ENCODE measurements at places on chromosomes 2 and 18.

GRCh38 chr18:362311-363290 is 94.8 kb upstream of the THOC1 start:
- DNase-seq, result no peak

GRCh38 chr2:203797276-203797675 is 70.3 kb upstream of the CTLA4 start:
- no peak for DNase-seq

DNA sequence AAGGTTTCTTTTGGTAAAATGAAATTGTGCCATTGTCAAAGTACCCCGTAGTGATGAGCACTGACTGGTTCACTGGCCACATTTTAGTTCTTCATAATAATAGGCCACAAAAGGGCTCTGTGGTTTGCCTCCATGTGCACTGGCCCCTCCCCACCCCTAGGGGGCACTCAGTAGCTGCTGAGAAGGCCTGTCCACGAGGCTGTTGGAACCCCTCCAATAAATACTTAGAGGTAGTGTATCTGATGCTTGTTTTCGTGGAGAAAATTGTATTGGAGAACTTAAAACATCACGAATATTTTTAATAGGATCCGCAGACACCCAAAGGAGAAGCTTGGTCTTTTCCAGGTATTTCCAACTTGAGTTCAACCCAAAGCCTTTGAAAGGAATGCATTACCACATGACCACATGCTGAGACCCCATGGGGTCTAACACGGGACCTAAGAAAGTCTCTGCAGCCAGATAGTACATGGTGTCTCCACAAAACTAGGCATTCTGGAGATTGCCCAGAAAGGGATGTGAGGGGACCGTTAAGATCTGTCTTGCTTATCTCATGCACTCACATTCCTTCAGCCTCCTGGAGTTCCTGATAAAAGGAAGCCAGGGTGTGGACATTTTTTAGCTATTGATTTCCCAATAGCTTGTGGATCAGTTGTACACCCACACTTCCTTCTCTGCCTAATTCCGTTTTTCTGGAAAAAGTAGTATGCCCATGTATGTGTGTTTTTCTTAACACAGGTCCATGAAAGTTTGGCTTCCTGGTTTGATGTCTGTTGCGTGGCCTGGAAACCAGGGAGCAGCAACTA is 28.5 kb upstream of the NOSTRIN start:
- DNase-seq, result no peak

GRCh38 chr2:62920070-62920469 is 130.6 kb upstream of the OTX1 start:
- DNase-seq, result no peak

DNA sequence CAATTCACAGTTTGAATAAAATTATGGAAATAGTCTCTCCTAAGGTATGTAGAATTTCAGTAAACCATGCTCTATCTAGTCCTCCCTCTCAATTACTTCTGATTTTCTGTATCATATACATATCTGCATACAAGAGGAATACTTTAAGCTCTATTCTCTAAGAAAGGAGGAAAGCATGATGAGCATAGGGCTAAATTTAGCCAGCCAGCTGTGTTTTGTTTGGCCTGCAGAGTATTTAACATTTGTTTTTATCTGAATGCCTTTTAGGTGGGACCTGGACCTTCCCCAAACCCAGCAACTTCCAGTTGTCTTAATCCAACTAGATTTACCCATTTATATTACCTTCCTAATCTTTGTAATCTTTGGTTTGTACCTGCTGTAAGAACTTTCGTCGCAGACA is 42.2 kb upstream of the FAM117B start:
- DNase-seq, result no peak
